ENCODE measurements at places on chromosomes 6 and 20.

DNA sequence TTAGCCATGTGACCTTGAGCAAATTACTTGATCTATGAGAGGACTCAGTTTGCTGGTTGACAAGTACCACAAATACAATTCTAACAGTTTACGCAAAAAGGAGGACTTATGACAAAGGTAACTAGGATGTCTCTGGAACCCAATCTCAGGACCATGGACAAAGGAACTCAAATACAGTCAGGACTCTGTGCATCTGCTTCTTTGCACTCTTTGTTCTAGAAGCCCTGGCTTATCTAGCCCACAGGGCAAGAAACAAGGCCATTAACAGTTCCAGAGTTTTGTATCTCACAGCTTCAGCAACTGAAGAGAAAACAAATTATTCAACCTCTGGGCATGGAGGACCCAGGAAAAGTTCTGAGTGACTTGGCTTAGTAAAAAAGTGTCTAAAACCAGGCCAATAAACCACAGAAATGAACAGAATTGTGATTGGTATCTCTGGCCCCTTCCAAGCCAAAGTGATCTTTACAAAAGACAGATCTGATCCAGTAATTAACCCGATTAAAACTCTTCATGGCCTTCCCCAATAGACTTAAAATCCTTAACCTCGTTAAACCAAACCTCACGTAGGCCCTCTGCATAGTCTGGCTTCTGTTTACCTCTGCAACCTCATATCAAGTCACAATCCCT is 5.9 kb downstream of the WASF1 start:
- DNase-seq, result no peak

- no peak for DNase-seq
Observed at GRCh38 chr6:72869621-72870020, 247.8 kb downstream of the KCNQ5 start.

DNA sequence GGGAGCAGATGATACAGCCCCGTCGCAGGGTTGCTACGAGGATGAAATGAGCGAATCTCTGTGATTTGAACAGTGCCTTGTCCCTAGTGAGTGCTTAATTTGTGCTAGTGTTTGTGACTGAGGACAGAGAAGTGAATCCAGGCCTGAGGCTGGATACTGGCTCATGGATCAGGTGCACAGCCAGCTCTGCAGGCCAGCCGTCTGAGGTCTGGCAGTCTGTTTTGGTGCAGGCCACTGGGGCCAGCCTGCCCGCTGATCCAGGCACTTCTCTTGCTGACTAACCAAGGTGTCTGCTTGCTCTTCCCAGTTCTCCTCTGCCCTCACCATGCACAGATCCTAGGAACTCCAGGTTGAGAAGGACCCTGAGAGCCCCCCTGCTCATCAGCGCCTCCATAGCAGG is 181.0 kb downstream of the LRFN2 start:
- no peak for DNase-seq

DNA sequence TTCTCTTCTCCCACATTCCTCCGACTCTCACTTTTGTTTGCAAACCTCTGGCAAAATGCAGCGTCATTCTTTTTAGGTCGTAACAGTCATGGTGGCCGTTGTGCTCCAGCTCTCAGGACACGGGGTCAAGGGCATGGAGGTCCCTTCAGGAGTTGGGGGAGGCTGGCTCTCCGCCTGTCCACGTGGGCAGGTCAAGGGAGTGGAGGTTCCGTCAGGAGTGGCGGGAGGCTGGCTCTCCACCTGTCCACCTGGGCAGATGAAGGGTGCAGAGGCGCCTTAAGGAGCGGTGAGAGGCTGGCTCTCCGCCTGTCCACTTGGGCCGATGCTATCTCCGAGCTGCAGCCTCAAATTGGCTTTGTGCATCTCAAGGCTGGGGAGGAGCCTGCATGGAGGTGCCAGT is 98.0 kb downstream of the ERMARD start:
- DNase-seq, result no peak

DNA sequence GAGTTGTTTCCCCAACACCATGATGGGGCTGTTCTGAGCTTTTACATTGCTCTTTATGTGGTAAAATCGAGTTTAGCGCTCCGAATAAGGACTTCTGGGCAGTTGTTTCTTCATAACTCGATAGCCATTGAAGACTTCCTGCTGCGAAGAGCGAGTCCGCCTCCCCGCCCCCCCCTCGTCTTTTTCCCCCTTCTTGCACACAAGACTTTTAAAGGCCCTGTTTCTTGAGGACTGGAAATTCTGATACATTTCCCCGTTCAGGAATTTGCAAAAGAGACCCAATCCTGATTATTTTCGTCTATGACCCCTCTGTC is 1.5 kb upstream of the CITED2 start:
- DNase-seq, result no peak

GRCh38 chr6:151451417-151451949 is 443 bp downstream of the RMND1 start:
- no peak for DNase-seq

- DNase-seq, result no peak
Observed at GRCh38 chr6:41695825-41696224, 39.6 kb downstream of the TFEB start.

Measured in T-helper 22 cell (primary cell).